ENCODE measurements at places on chromosomes 5 and 9.
A peak's percentile ranks its signal among the peaks of the same experiment; 100 is the strongest.

DNA sequence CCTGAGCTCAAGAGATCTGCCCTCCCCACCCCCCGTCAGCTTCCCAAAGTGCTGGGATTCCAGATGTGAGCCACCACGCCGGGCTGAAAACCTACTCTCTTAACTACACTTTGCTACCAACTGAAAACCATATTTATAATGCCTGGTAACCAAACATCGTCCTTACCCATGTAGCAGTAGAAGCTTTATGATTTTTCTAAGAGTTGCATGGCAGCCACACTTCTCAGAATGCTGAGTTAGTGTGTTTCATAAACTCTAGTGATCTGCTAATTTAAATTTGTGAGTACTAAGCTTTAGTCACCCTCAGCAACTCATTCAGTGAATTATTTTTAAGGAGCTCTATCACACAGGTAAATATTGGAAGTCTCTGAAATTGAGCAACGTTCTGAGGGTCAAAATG is 478.4 kb downstream of the KDM4C start:
- no peak for DNase-seq

DNA sequence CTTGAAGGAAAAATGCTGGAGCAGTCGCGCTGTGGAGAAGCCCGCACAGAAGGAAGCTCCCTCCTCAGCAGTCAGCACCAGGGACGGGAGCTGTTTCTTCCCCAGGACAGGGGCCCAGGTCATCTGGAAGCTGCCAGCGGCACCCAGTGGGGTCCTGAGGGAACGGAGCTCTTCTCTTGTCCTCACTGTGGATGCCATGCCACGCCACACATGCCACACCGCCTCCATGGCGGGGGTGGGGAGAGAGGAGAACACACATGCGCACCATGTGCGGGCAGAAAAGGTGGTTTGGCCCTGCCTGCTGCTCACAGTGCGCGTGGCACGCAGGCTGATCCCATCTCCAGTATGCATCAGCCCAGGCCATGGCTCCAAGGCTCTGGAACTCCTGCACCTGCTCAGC is 41.7 kb upstream of the ZNF354B start:
- no peak for DNase-seq

DNA sequence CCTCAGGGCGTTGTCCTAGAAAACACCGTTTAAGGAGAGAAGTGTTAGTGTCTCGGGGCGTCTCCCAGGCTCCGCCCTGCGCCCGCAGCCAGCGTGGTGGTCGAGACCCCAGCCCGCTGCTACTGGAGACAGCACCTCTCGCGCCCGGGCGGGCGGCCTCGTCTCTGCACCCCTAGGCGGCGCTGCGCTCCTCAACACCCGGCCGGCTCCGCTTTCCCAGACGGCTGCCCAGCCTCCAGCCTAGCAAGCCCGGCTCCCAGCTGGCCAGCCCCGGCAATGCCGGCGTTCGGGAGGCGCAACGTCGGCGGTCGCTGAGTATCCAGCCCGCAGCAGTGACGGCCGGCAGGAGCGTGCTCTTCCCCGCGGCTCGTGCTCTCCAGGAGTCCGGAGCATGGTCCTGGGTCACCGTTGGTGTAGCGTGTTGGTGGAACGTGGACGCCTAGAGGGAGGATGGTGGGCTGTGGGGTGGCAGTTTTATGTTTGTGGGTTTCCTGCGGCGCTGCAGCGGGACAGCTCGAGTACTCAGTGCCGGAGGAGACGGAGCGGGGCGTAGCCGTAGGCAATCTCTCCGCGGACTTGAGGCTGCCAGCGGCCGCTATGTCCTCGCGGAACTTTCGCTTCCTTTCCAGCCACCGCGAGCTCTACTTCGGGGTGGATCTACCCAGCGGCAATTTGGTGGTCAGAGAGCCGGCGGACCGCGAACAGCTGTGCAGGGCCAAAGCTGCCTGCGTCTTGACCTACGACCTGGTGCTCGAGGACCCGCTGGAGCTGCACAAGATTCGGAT is 536 bp downstream of the PCDHAC1 start:
- DNase-seq, result peak; percentile 87

DNA sequence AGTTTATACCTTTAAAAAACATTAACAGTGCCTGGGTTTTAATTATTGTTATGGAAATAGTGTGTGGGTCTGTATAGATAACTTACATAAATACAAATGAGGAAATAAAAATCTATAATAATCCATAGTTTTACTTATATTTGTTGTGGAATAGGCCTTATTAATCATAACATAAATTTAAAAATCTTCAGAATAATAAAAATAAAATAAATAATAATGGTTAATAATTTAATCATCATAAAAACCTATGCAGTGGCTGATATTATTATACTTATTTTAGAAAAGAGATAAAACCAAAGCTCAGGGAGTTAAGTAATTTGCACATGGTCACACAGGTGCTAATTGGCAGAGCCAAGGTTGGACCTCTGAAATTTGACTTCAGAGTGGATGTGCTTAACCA is 785.3 kb upstream of the SEMA6A start:
- DNase-seq, result no peak

DNA sequence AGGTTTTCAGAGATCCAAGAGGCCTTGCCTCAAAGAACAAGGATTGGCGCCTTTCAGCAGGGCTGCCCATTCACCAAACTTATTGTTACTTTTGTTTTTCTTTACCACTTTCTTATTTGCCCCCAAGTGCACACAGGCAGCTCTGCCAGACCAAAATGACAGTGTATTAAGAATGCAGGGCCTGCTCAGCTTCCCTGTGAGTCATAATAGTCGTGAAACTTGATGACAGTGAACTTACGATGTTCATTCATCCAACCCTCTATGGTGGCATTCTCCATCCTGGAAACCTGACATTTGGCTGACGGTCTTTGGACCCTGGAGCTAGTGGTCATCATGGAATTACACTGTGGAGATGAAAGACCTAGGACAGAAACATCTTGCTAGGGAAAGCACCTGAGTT is 44.3 kb downstream of the UBE2QL1 start:
- DNase-seq, result no peak

All from mucosa of gallbladder (tissue), 1 donor.